IPS DF 6.9 (cell line): ENCODE measurements at places on chromosomes 12 and 14.

- DNase-seq = no peak
Measured at GRCh38 chr12:118013283-118013682, 3.2 kb upstream of the RFC5 start.

GRCh38 chr14:76644855-76645518 lies 116.3 kb upstream of the VASH1 start:
- peak; percentile 27 for DNase-seq

DNA sequence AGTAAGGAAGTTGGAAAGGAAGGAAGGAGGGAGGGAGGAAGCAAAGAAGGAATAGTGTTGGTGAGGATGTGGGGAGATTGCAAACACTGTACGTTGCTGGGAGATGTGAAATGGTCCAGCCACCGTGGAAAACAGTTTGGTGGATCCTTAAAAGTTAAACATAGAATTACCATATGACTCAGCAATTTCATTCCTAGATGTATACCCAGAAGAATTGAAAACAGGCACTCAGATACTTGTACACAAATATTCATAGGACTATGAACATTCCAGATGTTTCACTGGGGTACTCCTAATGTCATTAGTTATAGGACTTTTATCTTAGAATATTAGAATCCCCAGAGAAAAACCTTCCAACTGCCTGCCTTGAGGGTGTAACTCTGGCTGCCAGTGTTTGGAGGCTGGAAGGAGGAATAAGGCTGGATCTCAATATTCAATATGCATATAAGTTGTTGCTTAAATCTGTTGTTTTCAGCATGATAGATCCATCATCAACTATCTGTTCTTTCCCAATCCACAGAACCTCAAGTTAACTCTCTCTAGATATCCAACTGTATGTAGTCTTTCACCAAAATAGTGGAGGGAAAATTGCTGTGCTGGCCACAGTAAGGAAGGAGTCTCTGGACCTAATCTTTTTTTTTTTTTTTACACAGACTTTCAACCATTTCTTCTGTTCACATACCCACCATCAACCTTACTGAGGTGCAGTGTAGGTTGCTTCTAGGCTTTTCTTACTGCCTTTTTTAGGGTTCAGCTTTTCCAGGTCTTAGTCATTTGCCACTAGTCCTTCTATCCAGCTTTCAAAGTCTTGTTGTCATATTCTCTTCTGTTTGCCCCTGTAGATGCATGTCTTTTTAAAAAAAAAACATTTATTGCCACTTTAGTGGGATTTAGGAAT lies 94.5 kb downstream of the DNAI7 start:
- DNase-seq = no peak

GRCh38 chr12:74689929-74690328 lies 152.3 kb downstream of the ATXN7L3B start:
- DNase-seq = no peak

DNA sequence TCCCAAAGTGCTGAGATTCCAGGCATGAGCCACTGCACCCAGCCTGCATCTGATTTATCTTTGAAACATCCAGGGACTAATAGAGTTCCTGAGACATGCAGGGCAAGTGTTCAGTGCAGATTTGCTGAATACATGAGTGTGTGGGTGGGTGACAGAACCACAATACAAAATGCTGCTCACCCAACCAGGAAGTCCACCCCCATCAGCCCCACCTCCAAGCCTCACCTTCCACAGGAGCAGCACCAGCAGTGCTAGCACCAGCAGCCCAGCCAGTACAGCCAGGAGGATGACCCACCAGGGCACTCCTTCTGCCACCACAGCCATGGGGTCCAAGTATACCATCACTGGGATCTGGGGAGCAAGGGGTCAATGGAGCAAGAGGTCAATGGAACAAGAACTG lies 20.0 kb downstream of the ITGA7 start:
- no peak for DNase-seq

DNA sequence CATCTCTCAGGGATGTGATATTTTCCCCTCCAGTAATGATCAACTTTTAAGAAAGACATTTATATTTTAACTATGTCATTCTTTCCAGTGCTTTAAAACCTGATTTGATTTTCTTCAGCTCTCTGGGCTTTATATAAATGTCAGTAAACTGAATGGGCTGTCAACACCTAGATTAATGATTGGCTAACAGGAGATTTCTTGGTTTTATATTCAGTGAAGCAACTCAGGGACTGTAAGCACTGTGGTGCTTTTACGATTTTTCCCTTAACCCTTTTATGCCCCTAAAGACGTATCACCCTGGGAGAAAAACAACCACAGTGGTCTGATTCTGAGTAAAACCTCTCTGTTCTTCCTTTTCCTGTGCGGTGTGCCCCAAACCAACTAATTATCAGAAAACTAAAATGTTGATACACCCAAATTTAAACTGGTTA lies 38.0 kb downstream of the PTGER2 start:
- no peak for DNase-seq

DNA sequence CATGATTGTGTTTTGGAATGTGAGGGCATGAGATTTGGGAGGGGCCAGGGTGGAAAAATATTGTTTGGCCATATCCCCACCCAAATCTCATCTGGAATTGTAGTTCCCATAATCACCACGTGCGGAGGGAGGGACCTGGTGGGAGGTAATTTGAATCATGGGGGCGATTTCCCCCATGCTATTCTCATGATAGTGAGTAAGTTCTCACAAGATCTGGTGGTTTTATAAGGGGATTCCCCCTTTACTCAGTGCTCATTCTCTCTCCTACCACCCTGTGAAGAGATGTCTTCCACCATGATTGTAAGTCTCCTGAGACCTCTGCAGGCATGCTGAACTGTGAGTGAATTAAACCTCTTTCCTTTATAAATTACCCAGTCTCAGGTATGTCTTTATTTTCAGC lies 15.7 kb downstream of the OR10P1 start:
- DNase-seq = no peak

GRCh38 chr12:132309596-132310086 lies 19.7 kb downstream of the GALNT9 start:
- DNase-seq = no peak

DNA sequence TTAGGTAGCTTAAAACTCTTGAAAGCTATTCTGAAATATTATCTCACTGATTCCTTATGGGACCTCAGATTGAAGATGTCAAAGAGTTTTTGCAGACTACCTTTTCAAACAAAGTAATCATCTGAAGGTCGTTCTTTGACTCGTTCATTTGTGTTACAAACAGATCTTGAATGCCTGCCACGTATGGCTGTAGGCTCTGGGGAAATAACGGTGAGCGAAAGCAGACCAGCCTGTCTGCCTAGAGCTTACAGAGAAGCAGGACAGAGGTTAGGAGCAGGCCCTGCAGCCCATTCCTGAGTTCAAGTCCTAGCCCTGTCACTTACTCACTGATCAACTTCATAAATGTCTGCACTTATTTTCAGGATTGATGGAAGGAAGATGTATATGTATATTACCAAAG lies 83.6 kb downstream of the FLRT2 start:
- DNase-seq = no peak

- no peak for DNase-seq
Measured at GRCh38 chr12:130538343-130539095, 177.6 kb downstream of the RIMBP2 start.

GRCh38 chr14:89276424-89276975 lies 140.5 kb downstream of the FOXN3 start:
- DNase-seq = no peak

DNA sequence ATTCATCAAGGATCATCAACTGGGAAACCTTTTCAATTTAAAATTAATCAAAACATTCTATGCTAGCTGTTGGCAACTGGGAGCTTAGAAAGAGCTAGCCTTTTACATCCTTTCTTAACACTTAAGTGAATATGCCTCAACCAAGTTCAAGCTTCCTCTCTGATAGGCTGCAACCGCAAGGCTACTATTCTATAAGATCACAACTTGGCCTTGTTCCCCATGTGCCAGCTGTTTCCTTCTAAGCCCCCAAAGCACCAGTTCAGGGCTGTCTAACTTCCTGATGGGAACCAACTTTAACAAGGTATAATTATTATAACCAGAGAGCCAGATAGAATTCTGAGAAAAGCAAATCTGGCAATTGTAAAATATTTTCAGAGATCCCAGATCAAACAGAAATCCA lies 37.0 kb downstream of the KCNC2 start:
- DNase-seq = no peak

DNA sequence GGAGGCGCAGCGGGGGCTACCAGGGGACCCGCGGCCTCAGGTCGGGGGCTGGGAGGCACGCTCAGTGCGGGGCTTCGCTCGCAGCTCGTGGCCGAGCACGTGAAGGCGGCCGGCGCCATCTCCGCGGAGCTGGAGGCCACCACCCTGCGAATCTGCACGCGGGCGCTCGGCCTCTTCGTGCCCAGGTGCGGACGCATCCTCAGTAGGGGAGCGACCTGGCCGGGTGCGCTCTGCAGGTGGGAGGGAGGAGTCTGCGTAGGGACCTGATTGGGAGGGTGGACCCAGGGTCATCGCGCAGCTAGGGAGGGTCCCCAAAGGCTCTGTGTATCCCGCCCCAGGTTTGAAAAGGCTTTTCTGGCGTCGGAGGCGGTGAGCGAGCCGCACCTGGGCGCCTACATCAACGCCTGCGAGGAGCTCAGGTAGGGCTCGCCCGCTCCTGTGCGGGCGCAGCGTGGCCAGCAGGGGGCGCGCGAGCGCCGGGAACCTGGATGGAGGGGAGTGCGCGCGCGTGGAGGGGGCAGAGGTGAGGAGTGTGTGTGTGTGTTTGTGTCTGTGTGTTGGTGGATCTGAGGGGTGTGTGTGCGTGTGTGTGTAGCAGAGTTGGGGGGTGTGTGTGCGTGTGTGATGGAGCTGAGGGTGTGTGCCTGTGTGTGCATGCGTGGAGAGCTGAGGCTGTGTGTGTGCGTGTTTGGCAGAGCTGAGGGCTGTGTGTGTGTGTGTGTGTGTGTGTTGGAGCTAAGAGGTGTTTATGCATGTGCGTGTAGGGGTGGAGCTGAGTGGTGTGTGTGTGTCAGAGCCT lies 10.3 kb downstream of the EXOC3L4 start:
- no peak for DNase-seq

- no peak for DNase-seq
Measured at GRCh38 chr12:51311389-51311788, 12.6 kb downstream of the BIN2 start.

DNA sequence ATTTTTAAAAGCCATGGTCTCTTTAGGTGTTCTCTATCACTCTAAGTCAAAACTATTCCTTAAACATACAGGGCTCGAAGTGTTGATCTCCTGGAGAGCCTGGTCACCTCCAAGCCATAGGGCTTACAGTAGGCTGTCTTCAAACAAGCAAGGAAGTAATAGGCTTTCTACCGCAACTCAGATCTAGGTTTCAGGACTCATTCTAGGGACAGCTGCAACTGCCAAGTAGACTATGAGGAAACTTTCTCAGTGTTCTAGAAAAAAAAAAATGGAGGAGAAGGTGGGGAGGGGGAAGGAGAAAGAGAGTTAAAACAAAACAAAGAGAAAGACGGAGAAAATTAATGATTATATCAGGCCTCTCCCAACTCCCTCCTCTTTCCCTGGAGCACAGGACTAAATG lies 106.9 kb upstream of the ETV6 start:
- no peak for DNase-seq

GRCh38 chr14:90780519-90780918 lies 35.7 kb downstream of the TTC7B start:
- no peak for DNase-seq

DNA sequence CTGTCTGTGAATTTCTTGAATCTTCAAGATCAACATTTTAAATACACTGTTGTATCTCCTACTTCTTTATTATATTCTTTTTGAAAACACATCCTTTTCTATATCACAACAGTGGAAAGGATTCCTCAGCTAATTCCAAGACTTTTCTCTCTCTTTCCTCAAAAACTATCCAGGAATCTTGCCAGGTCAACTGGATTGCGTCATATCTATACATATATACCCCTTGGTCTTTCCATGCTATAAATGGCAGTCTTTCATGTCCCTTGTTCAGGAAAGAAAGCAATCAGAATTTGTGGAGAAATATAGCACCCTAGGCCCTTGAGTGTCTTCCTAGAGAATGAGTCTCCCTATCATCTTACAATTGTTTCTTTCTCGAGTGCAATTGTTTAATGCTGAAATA lies 149.0 kb downstream of the KCNA5 start:
- no peak for DNase-seq

DNA sequence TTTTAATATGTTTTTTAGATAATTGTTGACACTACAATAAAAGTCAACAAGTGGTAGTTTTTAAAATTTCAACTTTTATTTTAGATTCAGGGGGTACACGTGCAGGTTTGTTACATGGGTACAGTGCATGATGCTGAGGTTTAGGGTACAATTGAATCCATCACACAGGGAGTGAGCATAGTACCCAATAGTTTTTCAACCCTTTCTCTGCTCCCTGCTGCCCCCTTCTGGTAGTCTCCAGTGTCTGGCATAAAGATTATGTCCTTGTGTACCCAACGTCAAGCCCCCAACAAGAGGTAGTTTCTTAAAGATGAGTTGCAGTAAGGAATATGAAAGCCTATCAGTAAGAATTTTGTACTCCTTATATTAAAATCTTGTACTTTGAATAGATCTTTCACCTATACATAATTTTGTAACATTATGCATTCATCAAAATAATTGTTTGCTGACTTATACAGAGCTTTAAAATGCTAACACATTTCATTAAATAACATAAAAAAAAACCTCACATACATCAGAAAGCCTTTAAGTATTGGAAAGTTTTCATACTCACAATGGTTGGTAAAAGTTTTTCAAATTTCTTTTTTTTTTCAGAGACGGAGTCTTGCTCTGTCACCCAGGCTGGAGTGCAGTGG lies 5.4 kb upstream of the RALGAPA1 start:
- DNase-seq = no peak

DNA sequence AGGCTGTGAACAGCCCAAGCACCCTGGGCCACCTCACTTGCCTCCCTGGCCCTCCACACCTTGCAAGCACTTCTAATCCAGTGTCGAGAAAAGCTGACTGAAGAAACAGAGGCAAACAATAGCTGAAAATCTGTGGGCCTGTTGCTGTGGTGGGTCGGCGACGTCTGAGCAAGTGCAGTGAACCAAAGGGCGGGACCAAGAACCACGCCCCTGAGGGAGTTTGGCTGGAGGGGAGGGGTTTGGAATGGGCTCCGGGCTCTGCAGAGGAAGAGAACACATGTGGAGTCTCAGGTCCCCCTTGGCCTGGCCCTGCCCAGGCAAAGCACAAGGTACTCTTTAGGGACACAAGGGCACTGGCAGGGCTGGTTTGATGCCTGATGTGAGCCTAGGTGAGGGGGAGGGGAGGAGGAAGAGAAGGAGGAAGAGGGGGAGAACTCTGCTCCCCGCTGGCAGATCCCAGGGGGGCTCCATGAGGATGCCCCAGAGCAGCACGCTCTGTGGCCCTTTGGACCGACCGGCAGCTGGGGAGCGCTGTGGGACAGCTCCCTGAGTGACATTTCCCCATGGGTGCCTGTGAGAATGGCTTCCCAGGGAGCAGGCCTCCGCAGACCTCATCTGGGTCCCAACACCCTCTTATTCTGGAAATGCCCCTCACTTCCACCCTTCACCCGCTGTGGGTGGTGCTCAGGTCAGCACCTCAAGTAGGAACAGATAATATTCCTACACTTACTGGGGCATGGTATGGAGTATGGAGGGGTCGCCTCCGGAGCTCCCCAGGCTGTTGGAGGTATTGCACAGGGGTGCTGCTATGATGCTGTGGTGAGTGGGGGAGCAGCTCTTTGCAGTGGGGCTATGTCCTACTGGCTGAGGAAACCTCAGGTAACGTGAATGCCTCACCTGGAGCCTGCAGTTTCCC lies 85.5 kb downstream of the CPSF2 start:
- no peak for DNase-seq
